ENCODE measurements at places on chromosomes 12 and 14.

DNA sequence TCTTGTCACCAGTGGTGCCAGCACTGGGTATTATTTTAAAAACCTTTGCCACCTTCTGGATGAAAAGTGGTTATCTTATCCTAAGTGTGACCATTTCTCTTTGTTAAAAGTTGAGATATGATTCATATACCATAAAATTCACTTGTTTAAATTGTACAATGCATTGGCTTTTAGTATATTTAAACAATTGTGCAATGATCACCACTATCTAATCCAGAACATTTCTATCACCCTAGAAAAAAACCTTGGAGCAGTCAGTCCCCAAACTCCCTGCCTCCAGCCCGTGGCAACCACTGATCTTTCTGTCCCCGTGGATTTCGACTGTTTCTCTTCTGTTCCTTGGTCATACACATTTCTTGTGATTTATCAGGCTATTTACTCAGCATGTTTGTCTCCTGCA lies 28.3 kb downstream of the SH2B3 start:
- peaks cover 30% of the 10 kb centered on the region for H3K4me1 ChIP-seq
- DNase-seq, result no peak
- H3K27ac ChIP-seq, result peak overlapping the region; percentile 92
- no peak overlapping the region for H3K4me3 ChIP-seq
- H3K36me3 ChIP-seq, result no peaks in the 10 kb centered on the region

- H3K4me1 ChIP-seq, result no peaks in the 10 kb centered on the region
- peak; percentile 79 for DNase-seq
- H3K36me3 ChIP-seq, result peaks cover 5% of the 10 kb centered on the region
- no peaks in the 10 kb centered on the region for H3K27me3 ChIP-seq
- H3K4me3 ChIP-seq, result no peak overlapping the region
- no peak overlapping the region for H3K27ac ChIP-seq
Measured at GRCh38 chr14:70972107-70972976, 65.1 kb downstream of the PCNX1 start.

GRCh38 chr12:15336768-15337553 lies 14.7 kb downstream of the PTPRO start:
- no peaks in the 10 kb centered on the region for H3K4me1 ChIP-seq
- DNase-seq, result no peak
- no peak overlapping the region for H3K27ac ChIP-seq

- H3K27me3 ChIP-seq, result no peaks in the 10 kb centered on the region
- no peak for DNase-seq
- H3K4me3 ChIP-seq, result no peak overlapping the region
- H3K36me3 ChIP-seq, result no peaks in the 10 kb centered on the region
Measured at GRCh38 chr12:62075870-62076269, 184.3 kb upstream of the USP15 start.

- H3K4me3 ChIP-seq, result no peak overlapping the region
- H3K27ac ChIP-seq, result no peak overlapping the region
- H3K4me1 ChIP-seq, result no peaks in the 10 kb centered on the region
- no peaks in the 10 kb centered on the region for H3K36me3 ChIP-seq
Measured at GRCh38 chr14:103304706-103305105, 29.3 kb upstream of the EIF5 start.

GRCh38 chr12:1533602-1534304 lies 60.6 kb downstream of the FBXL14 start:
- no peak overlapping the region for H3K27ac ChIP-seq
- peaks cover 12% of the 10 kb centered on the region for H3K4me1 ChIP-seq
- no peak overlapping the region for H3K4me3 ChIP-seq
- DNase-seq, result no peak

DNA sequence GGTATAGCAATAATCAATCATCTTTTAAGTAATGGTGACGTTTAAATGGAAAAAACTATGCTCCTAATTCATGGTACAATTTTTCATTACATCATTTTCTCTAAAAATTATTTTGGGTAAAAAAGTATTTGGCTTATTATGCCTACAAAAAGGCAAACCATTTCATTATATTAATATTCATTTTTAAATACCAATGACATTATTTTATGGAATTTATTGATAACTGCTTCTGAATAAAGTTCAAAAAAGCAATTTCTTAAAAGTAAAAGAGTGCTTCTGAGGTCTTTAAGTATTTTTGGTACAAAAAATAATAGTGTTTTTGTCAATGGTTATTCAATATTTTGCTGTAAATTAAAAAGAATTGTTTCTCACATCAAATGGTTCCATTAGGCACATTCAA lies 12.2 kb downstream of the SLC38A2 start:
- H3K27me3 ChIP-seq, result no peaks in the 10 kb centered on the region
- peaks cover 9% of the 10 kb centered on the region for H3K4me1 ChIP-seq
- DNase-seq, result no peak
- H3K36me3 ChIP-seq, result peaks cover 62% of the 10 kb centered on the region

DNA sequence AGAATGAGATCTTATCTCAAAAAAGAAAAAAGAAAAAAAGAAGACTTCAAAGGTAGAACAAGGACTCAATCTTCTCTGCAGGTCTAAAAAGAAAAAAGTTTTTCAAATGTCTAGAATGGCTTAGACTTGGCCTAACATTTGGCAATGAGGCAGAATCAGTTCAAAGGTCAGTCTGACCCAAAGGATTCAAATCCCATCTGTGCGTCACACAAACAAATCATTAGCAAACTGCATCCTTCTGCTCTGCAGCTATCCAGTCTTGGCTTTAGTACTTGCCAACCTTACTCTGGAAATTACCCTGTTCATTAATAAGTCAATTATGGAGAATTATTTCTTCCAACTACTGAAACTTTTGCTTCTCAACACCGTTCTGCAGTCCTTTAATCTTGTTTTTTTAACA lies 3.1 kb downstream of the YAF2 start:
- H3K4me3 ChIP-seq, result no peak overlapping the region
- DNase-seq, result no peak
- H3K27ac ChIP-seq, result peak overlapping the region; percentile 71
- H3K4me1 ChIP-seq, result peaks cover 32% of the 10 kb centered on the region
- peaks cover 6% of the 10 kb centered on the region for H3K36me3 ChIP-seq

DNA sequence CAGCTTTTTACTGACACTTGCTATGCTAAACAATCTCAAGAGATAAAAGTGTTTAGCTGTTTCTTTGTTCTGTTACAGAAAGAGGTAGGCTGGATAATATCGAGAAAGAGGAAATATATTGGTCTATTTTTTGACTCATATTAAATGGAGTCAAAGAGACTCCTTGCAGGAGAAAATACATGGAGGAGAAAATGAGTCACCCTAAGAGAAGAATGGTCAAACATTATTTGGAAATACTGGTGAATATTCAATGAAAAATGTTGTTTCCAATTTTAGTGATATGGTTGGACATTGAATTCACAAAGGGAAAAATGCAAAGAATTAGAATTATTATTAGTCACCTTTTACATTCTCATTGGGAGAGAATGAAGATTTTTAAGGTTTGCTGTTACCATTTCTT lies 3.2 kb downstream of the KCNJ8 start:
- peak overlapping the region; percentile 28 for H3K27ac ChIP-seq
- peaks cover 3% of the 10 kb centered on the region for H3K4me1 ChIP-seq
- DNase-seq, result no peak
- H3K27me3 ChIP-seq, result no peaks in the 10 kb centered on the region
- no peak overlapping the region for H3K4me3 ChIP-seq

- no peak overlapping the region for H3K4me3 ChIP-seq
- no peaks in the 10 kb centered on the region for H3K4me1 ChIP-seq
Measured at GRCh38 chr14:71244341-71244740, 337.1 kb downstream of the PCNX1 start.

DNA sequence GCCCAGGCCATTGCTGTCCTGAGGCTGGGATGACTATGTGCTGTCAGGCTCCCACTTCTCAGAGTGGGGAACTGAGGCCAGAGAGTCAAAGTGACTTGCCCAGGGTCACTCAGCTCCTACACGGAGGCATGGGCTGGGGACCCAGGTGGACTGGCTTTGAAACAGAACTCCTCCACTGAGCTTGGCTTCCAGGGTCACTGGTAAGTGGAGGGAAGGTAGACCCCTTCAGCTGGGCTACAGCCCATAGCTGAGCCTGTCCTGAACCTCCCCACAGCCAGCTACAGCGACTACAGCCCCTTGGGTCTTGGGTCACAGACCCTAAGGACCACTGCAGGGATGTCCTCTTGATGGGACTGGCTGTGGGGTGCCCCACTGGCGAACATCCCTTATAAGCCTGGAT lies 40.3 kb upstream of the TRAF3 start:
- no peak overlapping the region for H3K4me3 ChIP-seq
- H3K36me3 ChIP-seq, result no peaks in the 10 kb centered on the region
- H3K27ac ChIP-seq, result no peak overlapping the region
- H3K27me3 ChIP-seq, result no peaks in the 10 kb centered on the region

DNA sequence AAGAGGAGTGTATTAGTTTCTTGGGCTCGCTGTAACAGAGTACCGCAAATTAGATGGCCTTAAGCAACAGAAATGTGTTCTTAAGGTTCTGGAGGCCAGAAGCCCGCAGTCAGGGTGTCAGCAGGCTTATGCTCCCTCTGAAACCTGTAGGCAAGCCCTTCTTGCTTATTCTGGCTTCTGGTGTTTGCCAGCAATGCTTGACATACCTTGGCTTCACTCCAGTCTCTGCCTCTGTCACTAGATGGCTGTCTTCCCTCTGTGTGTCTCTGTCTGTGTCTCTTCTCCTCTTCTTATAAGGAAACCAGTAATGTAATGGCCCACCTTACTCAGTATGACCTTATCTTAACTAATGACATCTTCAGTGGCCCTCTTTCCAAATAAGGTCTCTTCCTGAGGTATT lies 85.1 kb downstream of the DERA start:
- no peaks in the 10 kb centered on the region for H3K27me3 ChIP-seq
- H3K4me1 ChIP-seq, result peaks cover 21% of the 10 kb centered on the region
- no peak overlapping the region for H3K4me3 ChIP-seq
- H3K27ac ChIP-seq, result no peak overlapping the region
- no peak for DNase-seq
- H3K36me3 ChIP-seq, result no peaks in the 10 kb centered on the region

GRCh38 chr12:113016796-113017195 lies 38.5 kb downstream of the OAS2 start:
- H3K4me3 ChIP-seq, result no peak overlapping the region
- no peaks in the 10 kb centered on the region for H3K36me3 ChIP-seq
- DNase-seq, result no peak
- no peak overlapping the region for H3K27ac ChIP-seq

DNA sequence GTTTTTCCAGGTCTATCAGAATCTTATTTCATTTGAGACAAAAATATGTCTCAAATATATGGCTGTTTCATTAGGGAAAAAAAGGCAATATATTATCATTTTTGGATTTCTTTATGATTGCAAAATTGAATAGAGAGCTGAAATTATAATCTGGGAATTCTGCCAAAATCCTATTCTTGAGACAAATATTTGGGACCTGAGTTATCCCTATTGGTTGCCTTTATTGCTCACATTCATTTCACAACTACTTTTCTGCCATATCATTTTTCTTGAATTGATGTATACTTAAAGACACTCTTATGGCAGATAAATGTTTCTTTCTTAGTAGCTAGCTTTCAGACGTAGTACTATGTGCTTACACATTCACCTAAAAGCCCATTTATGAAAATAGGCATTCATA lies 241.6 kb upstream of the NOVA1 start:
- H3K36me3 ChIP-seq, result no peaks in the 10 kb centered on the region
- H3K4me1 ChIP-seq, result no peaks in the 10 kb centered on the region
- no peak for DNase-seq
- no peaks in the 10 kb centered on the region for H3K27me3 ChIP-seq
- H3K4me3 ChIP-seq, result no peak overlapping the region

- no peak for DNase-seq
- no peaks in the 10 kb centered on the region for H3K27me3 ChIP-seq
- H3K4me3 ChIP-seq, result no peak overlapping the region
- no peak overlapping the region for H3K27ac ChIP-seq
Measured at GRCh38 chr12:39840422-39840821, 220.8 kb upstream of the ABCD2 start.

GRCh38 chr12:79119796-79120195 lies 255.2 kb downstream of the SYT1 start:
- H3K27ac ChIP-seq, result no peak overlapping the region
- H3K4me3 ChIP-seq, result no peak overlapping the region
- no peak for DNase-seq
- H3K36me3 ChIP-seq, result no peaks in the 10 kb centered on the region
- no peaks in the 10 kb centered on the region for H3K27me3 ChIP-seq

DNA sequence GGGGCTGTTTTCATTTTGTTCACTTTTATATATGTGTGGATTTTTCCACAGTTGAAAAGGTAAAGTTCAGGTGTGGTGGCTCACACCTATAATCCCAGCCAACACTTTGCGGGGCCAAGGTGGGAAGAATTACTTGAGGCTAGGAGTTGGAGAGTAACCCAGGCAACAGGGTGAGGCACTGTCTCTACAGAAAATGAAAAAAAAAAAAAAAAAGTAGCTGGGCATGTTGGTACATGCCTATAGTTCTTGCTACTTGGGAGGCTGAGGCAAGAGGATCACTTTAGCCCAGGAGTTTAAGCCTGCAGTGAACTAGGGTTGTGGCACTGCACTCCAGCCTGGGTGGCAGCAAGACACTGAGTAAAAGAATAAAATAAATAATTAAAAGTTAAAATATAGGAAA lies 326.5 kb downstream of the NAV3 start:
- H3K27me3 ChIP-seq, result no peaks in the 10 kb centered on the region
- H3K4me1 ChIP-seq, result no peaks in the 10 kb centered on the region
- no peaks in the 10 kb centered on the region for H3K36me3 ChIP-seq
- no peak overlapping the region for H3K4me3 ChIP-seq

DNA sequence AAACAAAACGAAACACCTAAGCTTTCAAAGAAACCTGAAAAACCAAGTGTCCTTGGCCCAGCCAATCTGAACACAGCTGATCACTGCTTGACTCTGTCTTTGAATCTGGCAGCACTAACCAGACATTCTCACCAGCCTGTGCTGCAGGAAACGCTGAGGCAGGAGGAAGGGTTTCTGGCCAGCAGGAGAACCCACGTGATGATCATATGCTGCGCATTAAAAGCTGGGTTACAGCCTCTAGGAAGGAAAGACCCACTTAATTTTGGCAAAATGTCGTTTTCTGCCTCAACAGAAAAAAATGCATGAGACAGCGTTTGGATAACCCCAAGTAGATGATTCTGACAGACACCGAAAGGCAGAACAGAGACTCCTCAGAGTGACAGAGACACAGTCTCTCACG lies 9.8 kb downstream of the APPL2 start:
- peaks cover 1% of the 10 kb centered on the region for H3K4me1 ChIP-seq
- DNase-seq, result no peak
- no peak overlapping the region for H3K27ac ChIP-seq
- peaks cover 7% of the 10 kb centered on the region for H3K36me3 ChIP-seq

GRCh38 chr12:90589956-90590355 lies 365.0 kb downstream of the CCER1 start:
- H3K4me1 ChIP-seq, result no peaks in the 10 kb centered on the region
- no peak overlapping the region for H3K27ac ChIP-seq
- H3K27me3 ChIP-seq, result no peaks in the 10 kb centered on the region
- no peak for DNase-seq
- H3K4me3 ChIP-seq, result no peak overlapping the region

- H3K27me3 ChIP-seq, result no peaks in the 10 kb centered on the region
- H3K4me1 ChIP-seq, result no peaks in the 10 kb centered on the region
- no peak overlapping the region for H3K4me3 ChIP-seq
- H3K27ac ChIP-seq, result no peak overlapping the region
- H3K36me3 ChIP-seq, result no peaks in the 10 kb centered on the region
Measured at GRCh38 chr12:83040991-83041390, 354.3 kb downstream of the TMTC2 start.

- H3K27me3 ChIP-seq, result no peaks in the 10 kb centered on the region
- no peaks in the 10 kb centered on the region for H3K36me3 ChIP-seq
- H3K4me1 ChIP-seq, result no peaks in the 10 kb centered on the region
- no peak for DNase-seq
- H3K4me3 ChIP-seq, result no peak overlapping the region
Measured at GRCh38 chr14:49303946-49304516, 282.1 kb downstream of the RPS29 start.
